ENCODE measurements at places on chromosomes 16 and 17. TPM values are rescaled to one million over a fixed set of nuclear protein-coding genes. Genes with fewer than 3 reads are reported as not detected.

EPX gene
- not detected for total RNA-seq

PPP1R9B gene
- 24.1 TPM for total RNA-seq

PRR29 gene
- 2.1 TPM for total RNA-seq

RAB11FIP3 gene
- 68.9 TPM for total RNA-seq

CTRL gene
- 1.1 TPM for total RNA-seq

MARVELD3 gene
- total RNA-seq, result 15.7 TPM

AKAP1 gene
- total RNA-seq, result 18.5 TPM

FBXL16 gene
- 6.2 TPM for total RNA-seq

CDK5R1 gene
- 10.6 TPM for total RNA-seq

CD300H gene
- not detected for total RNA-seq

CALB2 gene
- total RNA-seq, result 4.1 TPM

KRTAP4-9 gene
- total RNA-seq, result not detected

OR3A3 gene
- total RNA-seq, result not detected

MILR1 gene
- total RNA-seq, result not detected

OR4D1 gene
- total RNA-seq, result 0.08 TPM

NEUROD2 gene
- total RNA-seq, result not detected

DLX3 gene
- 0.58 TPM for total RNA-seq

GPR139 gene
- total RNA-seq, result not detected

NT5C3B gene
- total RNA-seq, result 76.1 TPM

SLC6A2 gene
- total RNA-seq, result 1.2 TPM

WFIKKN1 gene
- 8.1 TPM for total RNA-seq

ANKRD40CL gene
- total RNA-seq, result not detected

RGS9 gene
- 13.8 TPM for total RNA-seq

KRTAP2-1 gene
- total RNA-seq, result not detected

SLC35G6 gene
- total RNA-seq, result 0.33 TPM

RAD51C gene
- total RNA-seq, result 15.8 TPM

OR1E2 gene
- total RNA-seq, result not detected

SMIM5 gene
- not detected for total RNA-seq

Data from endodermal cell (in vitro differentiated cells).